Right cardiac atrium (tissue), 5 donors: ENCODE measurements at places on chromosomes 4 and X. TPM values are rescaled to one million over a fixed set of nuclear protein-coding genes. Genes with fewer than 3 reads are reported as not detected.

GPRIN3 gene
- 8.3 TPM for total RNA-seq

FAM47E gene
- total RNA-seq = 3.3 TPM

BST1 gene
- total RNA-seq = 10.9 TPM

PI4K2B gene
- total RNA-seq = 3.4 TPM

PARM1 gene
- total RNA-seq = 127 TPM

MAGEA4 gene
- not detected for total RNA-seq

CLNK gene
- not detected for total RNA-seq

DNA sequence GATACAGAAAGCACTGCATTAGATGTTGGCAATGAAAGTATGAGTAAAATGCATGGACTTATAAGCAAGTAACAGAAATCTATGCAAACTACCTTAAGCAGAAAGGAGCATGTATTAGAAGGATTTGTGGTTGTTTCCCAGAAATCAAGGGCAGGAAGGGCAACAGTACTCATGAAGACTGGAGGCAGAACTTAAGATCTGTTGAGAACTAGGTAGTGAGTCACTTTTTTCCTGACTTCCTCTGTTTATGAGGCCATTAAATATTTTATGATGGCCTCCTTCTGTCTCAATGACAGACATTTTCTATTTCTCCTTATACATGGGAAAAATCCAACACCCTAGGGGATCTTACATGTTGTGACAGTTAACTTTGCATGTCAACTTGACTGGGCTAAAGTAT lies 398.2 kb downstream of the MID1IP1 start:
- DNase-seq = no peak

- no peak for DNase-seq
Measured at GRCh38 chr4:7196736-7197135, 4.4 kb downstream of the SORCS2 start.

DNA sequence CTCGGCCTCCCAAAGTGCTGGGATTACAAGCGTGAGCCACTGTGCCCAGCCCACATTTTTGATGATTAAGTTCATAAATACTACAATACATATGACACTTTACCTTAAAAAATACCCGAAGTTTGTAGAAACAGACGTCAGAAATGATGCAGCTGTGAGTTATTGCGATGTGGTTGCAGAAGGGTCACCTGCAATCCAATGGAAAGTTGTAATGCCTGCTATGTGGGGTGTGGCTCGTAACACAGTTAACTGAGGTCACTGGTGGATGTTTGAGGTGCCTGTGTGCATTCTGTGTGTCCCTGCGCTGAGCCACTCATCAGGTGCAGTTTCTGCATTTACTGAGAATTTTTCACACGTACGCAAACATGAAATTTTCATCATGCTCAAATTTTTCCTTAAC lies 64.1 kb downstream of the ANXA5 start:
- no peak for DNase-seq

- no peak for DNase-seq
Measured at GRCh38 chrX:95441836-95442235, 1242.8 kb upstream of the DIAPH2 start.

GRCh38 chr4:81796790-81797528 lies 325.3 kb upstream of the RASGEF1B start:
- no peak for DNase-seq

- no peak for DNase-seq
Measured at GRCh38 chr4:145481942-145482208, 222 bp downstream of the SMAD1 start.

DNA sequence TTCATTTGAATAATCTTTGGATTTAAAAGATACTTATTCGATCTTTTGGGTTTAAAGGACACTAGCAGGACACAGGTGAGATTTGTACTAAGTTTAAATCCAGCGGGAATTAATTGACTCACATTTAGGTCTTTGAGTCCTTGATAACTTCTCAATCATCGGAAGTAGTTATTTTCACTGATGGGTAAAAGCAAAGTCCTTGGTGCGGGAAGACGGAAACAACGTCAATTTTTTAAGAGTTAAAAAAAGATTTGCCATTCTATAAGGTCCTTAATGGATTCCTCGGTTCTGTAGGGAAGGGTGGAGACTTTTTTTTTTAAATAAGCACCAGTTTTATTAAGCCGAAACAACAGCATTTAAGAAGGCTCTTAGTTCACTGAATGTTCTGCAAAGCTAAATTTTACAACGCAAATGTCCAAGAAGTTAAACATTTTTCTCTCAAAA lies 2.9 kb downstream of the TMSB4X start:
- DNase-seq = no peak

DNA sequence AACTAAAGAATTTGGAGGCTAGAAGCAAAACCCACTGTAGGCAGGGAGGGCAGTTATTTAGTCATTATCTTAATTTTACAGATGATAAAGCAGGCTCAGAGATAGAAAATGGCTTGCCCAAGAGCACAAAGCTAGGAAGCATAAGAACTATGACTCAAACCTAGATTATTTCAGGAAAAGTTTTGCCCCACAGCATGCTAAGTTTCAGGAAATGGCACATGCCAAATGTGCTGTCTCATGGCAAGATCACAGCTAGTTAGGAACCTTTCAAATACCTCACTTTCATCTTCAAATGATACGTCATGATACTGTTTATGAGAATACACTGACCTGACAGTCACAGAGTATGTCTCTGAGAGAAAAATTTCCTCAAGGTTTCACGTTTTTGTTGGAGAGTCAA lies 78.5 kb upstream of the SPANXC start:
- no peak for DNase-seq
